Bronchus fibroblast of lung (primary cell): ENCODE measurements at places on chromosomes 11 and 22. TPM values are rescaled to one million over a fixed set of nuclear protein-coding genes. Genes with fewer than 3 reads are reported as not detected.

The IL18 gene
- total RNA-seq: 0.34 and 0.59 TPM in 2 replicates

The HTR3B gene
- total RNA-seq: not detected in 2 replicates

The C11orf87 gene
- not detected in 2 replicates for total RNA-seq

The OTOG gene
- not detected in 2 replicates for total RNA-seq

The C22orf31 gene
- total RNA-seq: not detected in 2 replicates

The GAB4 gene
- not detected in 2 replicates for total RNA-seq

The UBQLN3 gene
- total RNA-seq: not detected in 2 replicates

The PLAAT2 gene
- not detected in 2 replicates for total RNA-seq

The POTEH gene
- not detected in 2 replicates for total RNA-seq

The DEUP1 gene
- total RNA-seq: not detected in 2 replicates

The SERPING1 gene
- 56.3 and 67.6 TPM in 2 replicates for total RNA-seq

The RAB36 gene
- 3.1 and 3.4 TPM in 2 replicates for total RNA-seq

The NPTXR gene
- total RNA-seq: 0.59 and 0.84 TPM in 2 replicates

The OR5B21 gene
- not detected in 2 replicates for total RNA-seq

The KCNE3 gene
- 0.45 and 1.2 TPM in 2 replicates for total RNA-seq
